CD4-positive, alpha-beta T cell treated with Interleukin-15 for 1 hour (primary cell): ENCODE measurements at places on chromosomes 4 and X.

DNA sequence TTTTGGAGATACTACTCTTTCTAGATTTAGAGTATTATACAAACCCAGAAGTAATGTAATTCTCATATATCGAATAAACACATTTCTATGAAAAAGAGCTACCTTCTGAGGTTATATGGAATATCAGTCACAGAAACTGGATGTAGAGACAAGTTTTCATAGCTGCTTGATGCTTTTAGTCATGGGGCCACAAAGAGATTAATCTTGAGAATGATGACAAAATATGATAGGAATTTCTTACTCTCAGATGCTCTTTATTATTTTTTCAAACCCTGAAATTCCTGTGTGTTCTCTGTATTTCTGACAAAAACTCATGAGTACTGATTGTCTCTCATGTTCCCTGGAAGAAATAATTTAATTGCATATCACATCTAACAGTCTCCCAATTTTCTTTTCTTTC lies 662.5 kb downstream of the RAPGEF2 start:
- no peak for DNase-seq

DNA sequence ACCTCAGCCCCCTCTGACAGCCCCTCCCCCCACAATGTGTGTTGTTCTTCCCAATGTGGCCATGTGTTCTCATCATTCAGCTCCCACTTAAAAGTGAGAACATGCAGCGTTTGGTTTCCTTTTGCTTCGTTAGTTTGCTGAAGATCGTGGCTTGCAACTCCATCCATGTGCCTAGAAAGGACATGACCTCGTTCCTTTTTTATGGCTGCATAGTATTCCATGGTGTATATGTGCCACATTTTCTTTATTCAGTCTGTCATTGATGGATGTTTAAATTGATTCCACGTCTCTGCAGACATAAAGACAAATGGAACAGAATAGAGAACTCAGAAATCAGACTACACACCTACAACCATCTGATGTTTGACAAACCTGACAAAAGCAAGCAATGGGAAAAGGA lies 46.0 kb downstream of the ARX start:
- no peak for DNase-seq

DNA sequence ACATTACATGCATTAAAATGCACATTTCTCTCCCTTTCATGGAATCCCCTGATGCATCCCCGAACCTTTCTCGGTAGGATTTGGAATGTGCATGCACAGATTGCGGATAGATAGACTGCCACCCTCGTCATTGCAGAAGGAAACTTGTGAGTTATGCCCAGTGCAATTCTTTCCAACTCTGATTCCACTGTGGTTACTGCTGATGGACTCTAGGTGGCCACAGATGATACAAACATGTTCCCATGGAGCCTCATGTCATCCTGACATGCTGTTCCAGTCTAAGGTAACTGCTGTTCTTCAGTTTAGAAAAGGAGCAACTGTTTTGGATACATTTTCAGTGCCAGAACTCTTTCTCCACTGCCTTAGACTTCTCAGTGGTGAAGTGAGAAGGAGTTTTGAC lies 9.1 kb upstream of the VCX3B start:
- DNase-seq = no peak

DNA sequence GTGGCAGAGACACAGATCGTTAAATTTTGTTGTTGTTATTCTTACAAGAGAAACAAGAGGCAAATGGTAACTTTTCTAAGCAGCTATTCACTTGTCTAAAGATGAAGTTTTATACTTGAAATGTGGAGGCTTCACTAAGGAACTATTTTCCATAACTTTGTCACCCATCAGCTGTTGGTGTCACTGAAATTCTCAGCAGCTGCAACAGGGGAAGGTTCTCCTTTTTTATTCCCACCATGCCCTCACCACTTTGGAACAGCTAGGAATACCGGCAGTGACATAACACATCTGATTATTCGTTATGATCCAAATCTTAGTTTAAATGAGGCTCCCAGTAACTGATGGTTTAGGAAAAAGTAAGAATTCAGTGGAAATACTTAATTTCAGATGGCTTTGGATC lies 147.0 kb upstream of the LEF1 start:
- no peak for DNase-seq

DNA sequence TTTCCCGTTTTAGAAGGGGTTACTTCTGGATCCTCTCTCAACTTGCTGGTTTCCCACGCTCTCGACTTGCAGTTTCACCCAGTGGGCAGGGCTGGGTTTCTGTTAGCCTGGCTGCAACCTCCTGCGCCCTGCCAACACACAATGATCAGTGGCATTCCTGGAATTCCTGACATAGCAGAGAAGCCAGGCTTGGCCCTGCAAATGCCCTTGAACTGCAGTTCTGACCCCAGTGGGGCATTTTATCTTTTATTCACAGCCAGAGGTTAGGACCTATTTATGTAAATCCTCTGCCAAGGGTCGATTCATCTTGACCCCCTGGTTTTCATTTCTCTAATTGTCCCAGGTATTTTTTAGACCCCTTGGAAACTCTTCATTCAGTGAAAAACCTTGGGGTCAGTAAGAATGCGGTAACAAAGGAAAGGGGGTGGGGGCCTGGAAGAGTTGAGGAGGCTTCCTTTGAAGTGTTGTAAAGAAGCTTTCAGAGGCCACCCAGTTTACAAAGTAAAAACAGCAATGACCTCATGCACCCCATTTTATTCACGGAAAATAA lies 217.6 kb downstream of the ZNF674 start:
- DNase-seq = no peak

- peak; percentile 12 for DNase-seq
These were observed 30.1 kb upstream of the HGFAC start for GRCh38 chr4:3411676-3412075.

DNA sequence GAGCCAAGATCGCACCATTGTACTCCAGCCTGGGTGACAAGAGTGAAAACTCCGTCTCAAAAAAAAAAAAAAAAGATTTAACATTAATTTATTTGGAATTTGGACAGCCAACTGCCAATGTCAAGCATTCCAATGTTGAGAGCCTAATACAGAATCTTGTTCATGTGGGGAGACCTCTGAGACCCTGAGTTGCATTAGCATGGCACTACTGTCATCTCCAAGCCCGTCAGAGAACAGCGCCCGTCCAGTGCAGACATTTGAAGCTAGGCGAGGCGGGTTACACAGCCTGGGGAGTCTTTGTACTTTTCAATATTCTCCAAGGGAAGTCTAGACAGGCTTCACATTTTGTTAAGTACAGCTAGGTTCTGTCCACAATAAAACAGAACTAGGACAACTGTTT lies 126.7 kb downstream of the CHRNA9 start:
- DNase-seq = no peak

- no peak for DNase-seq
These were observed 107.1 kb downstream of the TMEM131L start for GRCh38 chr4:153573221-153573620.

GRCh38 chr4:56301181-56301996 lies 85.9 kb downstream of the AASDH start:
- peak; percentile 53 for DNase-seq

DNA sequence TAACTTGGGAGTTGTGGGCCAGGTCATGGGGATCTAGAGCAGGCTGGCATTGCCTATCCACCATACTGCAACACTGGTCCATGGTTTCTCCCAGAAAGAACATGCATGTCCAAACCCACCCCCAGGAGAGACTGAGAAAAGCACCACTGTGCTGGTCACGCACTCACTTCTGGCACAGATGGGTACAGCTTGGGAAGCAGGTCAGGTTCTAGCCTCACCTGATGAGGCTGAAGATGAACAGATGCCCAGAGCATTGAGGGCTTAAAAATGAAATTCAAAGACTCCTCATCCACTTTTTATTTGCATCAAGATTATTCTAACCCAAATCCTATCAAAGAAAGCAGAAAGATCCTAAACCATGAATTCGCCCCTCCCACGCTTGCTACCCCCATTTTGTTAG lies 125.9 kb upstream of the RAI2 start:
- DNase-seq = no peak

- no peak for DNase-seq
These were observed at the start of gene SOWAHD for GRCh38 chrX:119757979-119758730. Gene SOWAHD (plus strand): TSS chrX:119758588. CDS start chrX:119758668, 80 bp downstream.

DNA sequence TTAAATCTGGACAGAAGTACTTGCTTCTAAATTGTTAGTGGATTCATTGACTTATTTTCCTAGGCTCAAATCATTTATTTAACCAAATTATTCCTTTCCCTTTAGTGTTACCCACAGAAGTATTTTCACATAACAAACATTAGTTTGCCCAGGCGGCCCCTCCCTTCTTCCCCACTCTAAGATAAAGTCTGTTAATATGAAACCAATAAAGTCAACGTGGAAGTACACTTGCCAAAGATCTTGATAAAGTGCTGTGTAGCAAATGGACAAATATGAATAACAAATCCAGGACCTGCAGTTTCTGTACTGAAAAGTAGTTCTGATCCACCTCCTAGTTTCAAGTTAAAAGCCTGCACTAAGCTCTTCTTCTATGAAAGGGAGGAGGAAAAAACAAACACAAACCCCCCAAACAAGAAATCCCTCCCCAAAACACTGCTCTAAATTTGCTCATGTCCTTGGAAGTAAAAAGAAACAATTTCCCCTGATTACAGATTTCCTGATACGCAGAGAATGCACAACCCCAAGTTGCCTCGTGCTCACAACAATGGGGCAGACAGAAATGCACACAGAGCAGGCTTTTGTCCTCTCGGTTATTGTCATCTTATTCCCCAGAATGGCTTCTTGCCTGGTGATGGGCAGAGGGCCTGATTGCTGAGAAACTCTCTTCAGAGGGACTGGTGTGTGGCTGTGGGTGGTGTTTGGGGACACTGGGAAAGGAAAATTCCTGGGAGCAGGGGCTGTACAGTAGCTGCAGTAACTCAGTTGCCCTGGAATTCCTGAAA lies 23.2 kb downstream of the TMSB4X start:
- DNase-seq = no peak

DNA sequence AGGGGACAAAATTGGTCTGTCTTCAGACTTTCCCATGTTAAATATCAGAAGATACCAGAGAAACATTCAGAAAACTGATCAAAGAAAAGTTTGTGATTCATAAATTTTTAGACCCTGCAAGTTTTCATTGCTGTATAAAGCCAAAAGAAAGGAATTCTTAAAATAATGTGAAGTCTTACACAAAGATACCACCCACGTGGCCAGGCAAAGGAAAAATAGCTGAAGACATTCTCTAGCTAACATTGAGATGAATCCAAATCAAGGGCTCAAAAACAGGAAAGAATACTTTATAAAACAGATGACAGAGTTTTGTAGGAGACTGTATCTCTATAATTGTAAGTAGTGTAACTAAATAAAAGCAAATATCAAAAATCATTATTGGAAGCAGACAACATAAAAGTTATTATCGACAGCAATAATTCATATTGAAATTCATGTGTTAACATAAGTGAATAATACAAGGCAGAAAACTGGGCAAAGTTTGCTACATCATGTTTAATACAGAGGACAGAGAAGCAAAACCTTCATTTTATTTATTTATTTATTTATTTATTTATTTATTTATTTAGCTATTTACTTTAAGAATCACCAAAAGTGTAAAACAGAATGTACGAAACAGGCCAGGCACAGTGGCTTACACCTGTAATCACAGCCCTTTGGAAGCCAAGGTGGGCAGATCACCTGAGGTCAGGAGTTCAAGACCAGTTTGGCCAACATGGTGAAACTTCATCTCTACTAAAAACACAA lies 204.6 kb upstream of the SLIT2 start:
- DNase-seq = no peak

DNA sequence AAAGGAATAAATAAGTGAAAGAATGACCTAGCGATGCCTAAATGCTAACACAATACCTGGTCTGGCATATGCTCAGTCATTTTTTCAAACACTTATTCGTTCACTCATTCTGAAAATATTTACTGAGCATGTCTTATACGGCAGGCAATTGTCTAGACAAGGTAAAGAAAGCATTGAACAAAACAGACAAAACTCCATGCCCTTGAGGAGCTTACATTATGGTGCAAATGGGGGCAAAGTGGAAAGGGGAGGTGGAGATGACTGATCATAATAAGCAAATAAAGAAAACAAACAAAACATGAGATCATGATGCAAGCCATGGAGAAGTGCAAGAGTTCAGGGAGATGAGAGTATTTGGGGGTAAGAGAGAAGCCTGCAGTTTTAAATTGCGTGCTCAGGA lies 334.6 kb upstream of the PPARGC1A start:
- no peak for DNase-seq

- no peak for DNase-seq
These were observed 44.3 kb upstream of the PPP2R2C start for GRCh38 chr4:6516762-6517161.
